Endodermal cell (in vitro differentiated cells): ENCODE measurements at places on chromosomes 6 and 20. TPM values are rescaled to one million over a fixed set of nuclear protein-coding genes. Genes with fewer than 3 reads are reported as not detected.

- H3K4me1 ChIP-seq, result no peaks in the 10 kb centered on the region
- H3K36me3 ChIP-seq, result peaks cover 52% of the 10 kb centered on the region
- no peak overlapping the region for H3K4me3 ChIP-seq
- no peaks in the 10 kb centered on the region for H3K27me3 ChIP-seq
- no peak overlapping the region for H3K27ac ChIP-seq
Observed at GRCh38 chr20:36579996-36580545, 6.7 kb downstream of the TGIF2 start.

GRCh38 chr20:50540620-50541605 is 30.7 kb downstream of the PTPN1 start:
- no peak for DNase-seq
- no peaks in the 10 kb centered on the region for H3K36me3 ChIP-seq
- no peaks in the 10 kb centered on the region for H3K4me1 ChIP-seq
- no peaks in the 10 kb centered on the region for H3K27me3 ChIP-seq
- H3K4me3 ChIP-seq, result no peak overlapping the region

- H3K36me3 ChIP-seq, result no peaks in the 10 kb centered on the region
- no peak within 1 kb of the TSS for H3K27ac ChIP-seq
Observed at GRCh38 chr6:31120151-31120915, at the start of gene CDSN. TSS of gene CDSN (minus strand) at chr6:31120446. CDS start at chr6:31120419, 27 bp downstream.

DNA sequence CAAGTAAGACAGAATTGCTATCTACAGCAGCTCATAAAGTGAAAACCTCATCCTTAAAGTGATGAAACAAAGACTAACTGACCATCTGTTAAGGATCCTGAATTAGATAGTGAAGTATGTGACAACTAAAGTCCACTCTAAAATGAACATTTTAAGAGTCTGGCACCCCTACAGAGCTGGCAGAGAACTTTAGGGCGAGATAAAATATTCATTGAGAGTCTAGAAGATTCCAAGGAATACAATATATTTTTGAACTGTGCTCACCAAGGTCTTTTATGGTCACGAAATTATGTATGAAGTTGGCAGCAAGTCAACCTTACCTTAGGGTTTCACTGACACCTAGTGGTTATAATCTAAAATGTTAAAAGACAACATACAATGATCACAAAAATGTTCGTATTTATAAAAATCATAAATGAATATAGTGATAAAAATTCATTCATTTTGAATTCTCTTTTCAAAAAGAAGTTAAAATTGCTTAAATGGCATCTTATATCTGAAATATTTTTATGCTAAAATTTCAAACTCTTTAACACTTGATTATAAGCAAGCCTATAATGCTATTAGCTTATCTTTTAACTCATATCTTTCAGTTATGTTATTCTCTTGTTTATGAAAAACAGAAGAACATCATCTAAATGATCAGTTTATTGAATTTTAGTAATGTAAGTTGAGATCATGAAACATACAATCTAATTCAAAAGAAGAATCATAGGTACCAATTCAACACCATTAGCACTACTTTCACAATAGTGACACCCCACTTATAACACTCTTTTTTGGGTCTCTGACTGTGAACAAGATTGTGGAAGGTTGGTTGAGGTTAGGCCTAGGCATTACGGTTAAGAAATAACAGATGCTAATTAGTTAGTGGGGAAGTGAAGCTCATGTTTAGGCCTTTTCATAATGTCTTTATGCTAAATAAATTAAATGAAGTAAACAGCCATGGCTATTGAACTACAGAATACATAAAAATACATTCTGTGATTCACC is 27.5 kb downstream of the RSPH3 start:
- H3K27me3 ChIP-seq, result no peaks in the 10 kb centered on the region
- no peaks in the 10 kb centered on the region for H3K36me3 ChIP-seq
- peaks cover 2% of the 10 kb centered on the region for H3K4me1 ChIP-seq

Gene LGSN
- total RNA-seq, result 0.37 TPM in 1 of 2 replicates, not detected in the other

Gene TSHZ2
- 0.07 and 0.25 TPM in 2 replicates for total RNA-seq

DNA sequence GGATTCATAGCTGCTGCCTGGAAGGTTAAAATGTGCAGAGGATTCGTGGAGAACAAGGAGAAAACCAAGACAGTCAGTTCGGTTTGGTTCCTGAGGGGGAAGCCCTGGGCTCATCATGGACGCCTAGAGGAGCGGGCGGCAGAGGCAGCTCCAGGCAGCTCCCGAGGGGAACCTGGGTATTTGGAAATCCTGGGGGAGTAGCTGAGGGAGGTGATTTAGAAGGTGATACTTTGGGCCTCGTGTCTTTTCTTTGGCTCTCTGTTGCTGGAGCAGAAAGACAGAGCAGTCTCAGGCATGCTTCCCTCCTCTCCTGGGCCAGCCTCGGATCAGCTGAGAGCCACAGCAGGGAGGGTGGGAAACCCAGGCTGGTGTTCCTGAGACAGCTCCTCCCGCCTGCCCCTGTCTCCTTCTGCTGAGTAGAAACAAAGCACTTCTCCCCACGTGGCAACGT is 139.5 kb downstream of the DLL1 start:
- DNase-seq, result peak; percentile 69
- peak overlapping the region; percentile 69 for H3K27ac ChIP-seq
- no peaks in the 10 kb centered on the region for H3K36me3 ChIP-seq
- H3K27me3 ChIP-seq, result no peaks in the 10 kb centered on the region
- H3K4me3 ChIP-seq, result no peak overlapping the region

- no peak overlapping the region for H3K27ac ChIP-seq
- H3K4me3 ChIP-seq, result no peak overlapping the region
- no peaks in the 10 kb centered on the region for H3K27me3 ChIP-seq
- no peaks in the 10 kb centered on the region for H3K36me3 ChIP-seq
Observed at GRCh38 chr6:146289816-146290588, 253.6 kb upstream of the RAB32 start.

DNA sequence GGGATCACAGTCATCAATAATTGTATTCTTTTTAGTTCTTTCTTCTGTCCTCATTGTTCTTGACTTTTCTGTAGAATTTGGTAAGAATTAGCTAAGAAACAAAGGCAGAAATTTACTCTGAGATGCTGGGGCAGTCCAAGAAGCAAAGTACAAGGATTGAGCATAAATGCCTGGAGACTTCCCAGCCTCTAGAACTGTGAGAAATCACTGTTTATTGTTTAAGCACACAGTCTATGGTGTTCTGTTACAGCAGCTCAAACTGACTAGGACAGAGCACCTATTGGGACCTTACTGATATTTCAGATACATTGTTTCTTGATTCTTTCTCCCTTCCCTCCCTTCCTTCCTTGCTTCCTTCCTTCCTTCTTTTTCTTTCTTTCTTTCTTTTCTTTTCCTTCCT is 192.7 kb upstream of the SLC35B3 start:
- no peaks in the 10 kb centered on the region for H3K36me3 ChIP-seq
- no peak overlapping the region for H3K4me3 ChIP-seq
- H3K27me3 ChIP-seq, result no peaks in the 10 kb centered on the region
- H3K4me1 ChIP-seq, result no peaks in the 10 kb centered on the region
- no peak overlapping the region for H3K27ac ChIP-seq

DNA sequence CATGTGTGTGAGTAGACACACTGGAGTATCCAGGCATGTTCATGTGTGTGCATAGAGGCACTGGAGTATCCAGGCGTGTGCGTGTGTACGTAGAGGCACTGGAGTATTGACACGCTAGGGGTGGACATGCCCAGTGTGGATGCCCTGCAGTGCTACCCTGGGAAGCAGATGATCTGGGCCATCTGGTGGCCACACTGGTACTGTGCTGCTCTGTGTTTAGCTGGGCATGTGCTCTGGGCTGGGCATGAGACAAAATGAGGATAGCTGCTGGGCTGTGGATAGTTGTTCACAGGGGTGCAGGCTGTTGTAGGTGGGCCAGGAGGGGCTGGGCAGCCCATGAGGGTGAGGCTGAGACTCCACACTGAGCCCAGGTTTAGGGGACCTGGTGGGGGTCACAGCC is 24.0 kb upstream of the NPBWR2 start:
- no peak overlapping the region for H3K4me3 ChIP-seq
- no peak overlapping the region for H3K27ac ChIP-seq
- peaks cover 19% of the 10 kb centered on the region for H3K27me3 ChIP-seq

DNA sequence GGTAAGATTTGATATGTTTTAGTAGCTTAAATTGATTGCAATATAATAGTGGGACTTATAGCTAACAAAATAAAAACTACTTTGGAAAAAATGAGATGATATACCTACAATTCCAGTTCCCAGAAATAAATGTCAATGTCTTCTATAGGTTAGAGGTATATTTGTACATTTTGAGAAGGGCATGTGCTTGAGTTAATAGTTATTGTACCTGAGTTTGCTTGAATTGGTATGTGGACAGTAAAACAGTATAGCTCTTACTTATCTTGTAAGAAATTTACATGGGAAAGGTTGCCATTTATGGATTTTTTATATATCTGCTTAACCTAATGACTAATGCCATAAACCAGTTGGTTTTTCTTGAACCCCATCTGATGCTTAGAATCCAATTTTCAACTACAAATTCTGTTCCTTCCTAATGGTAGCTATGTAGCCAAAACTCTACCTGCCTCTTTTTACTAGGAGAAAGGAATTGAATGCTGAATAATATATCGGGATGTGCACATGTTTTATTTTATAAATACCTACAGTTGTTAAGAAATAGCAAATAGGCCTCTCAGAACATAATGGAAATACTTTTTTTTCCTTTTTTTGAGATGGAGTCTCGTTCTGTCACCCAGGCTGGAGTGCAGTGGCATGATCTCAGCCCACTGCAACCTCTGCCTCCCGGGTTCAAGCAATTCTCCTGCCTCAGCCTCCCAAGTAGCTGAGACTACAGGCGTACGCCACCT is 4.9 kb downstream of the LOC128125822 start:
- H3K4me3 ChIP-seq, result no peak overlapping the region
- no peak overlapping the region for H3K27ac ChIP-seq
- H3K4me1 ChIP-seq, result no peaks in the 10 kb centered on the region
- peaks cover 60% of the 10 kb centered on the region for H3K36me3 ChIP-seq
- no peaks in the 10 kb centered on the region for H3K27me3 ChIP-seq
- no peak for DNase-seq

DNA sequence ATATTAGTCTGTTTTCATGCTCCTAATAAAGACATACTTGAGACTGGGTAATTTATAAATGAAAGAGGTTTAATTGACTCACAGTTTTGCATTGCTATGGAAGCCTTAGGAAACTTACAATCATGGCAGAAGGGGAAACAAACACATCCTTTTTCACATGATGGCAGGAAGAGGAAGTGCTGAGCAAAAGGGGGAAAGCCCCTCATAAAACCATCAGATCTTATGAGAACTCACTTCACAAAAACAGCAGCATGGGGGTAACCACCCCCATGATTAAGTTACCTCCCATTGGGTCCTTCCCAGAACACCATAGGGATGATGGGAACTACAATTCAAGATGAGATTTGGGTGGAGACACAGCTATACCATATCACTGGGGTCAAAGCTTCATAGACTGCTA is 254.2 kb downstream of the ERMARD start:
- no peak overlapping the region for H3K27ac ChIP-seq
- H3K36me3 ChIP-seq, result no peaks in the 10 kb centered on the region
- no peak for DNase-seq
- peaks cover 12% of the 10 kb centered on the region for H3K4me1 ChIP-seq
- H3K27me3 ChIP-seq, result no peaks in the 10 kb centered on the region
- no peak overlapping the region for H3K4me3 ChIP-seq

Gene MUC21
- not detected in 3 replicates for total RNA-seq

- no peaks in the 10 kb centered on the region for H3K36me3 ChIP-seq
- no peaks in the 10 kb centered on the region for H3K4me1 ChIP-seq
- H3K4me3 ChIP-seq, result no peak overlapping the region
- H3K27me3 ChIP-seq, result no peaks in the 10 kb centered on the region
- H3K27ac ChIP-seq, result no peak overlapping the region
Observed at GRCh38 chr6:66396549-66396948, 689.5 kb upstream of the EYS start.

Gene HLA-DQB2
- total RNA-seq, result not detected in 2 replicates

Gene DNAAF9
- total RNA-seq, result 10.9 and 12.1 TPM in 2 replicates

GRCh38 chr6:128513878-128514277 is 6.5 kb downstream of the PTPRK start:
- H3K27me3 ChIP-seq, result no peaks in the 10 kb centered on the region
- H3K4me1 ChIP-seq, result peaks cover 11% of the 10 kb centered on the region
- H3K27ac ChIP-seq, result no peak overlapping the region
- H3K36me3 ChIP-seq, result no peaks in the 10 kb centered on the region
- H3K4me3 ChIP-seq, result no peak overlapping the region

DNA sequence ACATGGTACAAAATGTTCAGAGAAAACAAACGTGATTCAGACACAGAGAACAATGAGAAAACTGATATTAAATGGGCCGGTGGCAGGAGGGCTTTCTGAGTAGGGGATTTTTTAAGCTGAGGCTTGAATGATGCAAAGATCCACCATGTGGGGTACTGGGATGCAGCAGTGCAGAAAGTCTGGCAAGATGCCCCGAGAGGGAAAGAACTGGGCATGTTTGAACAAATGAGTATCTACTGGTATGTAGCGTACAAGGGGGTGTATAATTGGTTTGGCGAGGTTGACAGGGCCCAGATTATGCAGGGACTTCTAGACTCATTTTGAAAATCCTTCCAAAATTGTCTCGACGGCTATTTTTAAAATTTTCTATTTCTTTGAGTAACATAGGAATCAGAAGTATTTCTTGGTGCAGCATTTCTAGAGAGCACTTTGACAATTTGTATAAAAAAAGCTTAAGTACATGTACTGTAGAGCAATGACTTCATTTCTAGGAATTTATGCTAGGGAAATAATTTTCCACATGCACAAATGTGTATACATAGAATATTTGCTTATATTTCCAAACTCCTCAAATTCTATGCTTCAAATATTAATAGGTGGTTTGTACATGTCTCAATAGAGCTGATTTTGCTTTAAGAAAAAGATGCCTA is 119.6 kb upstream of the DOK5 start:
- H3K36me3 ChIP-seq, result no peaks in the 10 kb centered on the region
- no peaks in the 10 kb centered on the region for H3K4me1 ChIP-seq
- H3K4me3 ChIP-seq, result no peak overlapping the region
- no peak for DNase-seq

Gene GINS1
- 40.2 and 40.8 TPM in 2 replicates for total RNA-seq

- H3K4me3 ChIP-seq, result no peak overlapping the region
- no peak for DNase-seq
- H3K27me3 ChIP-seq, result no peaks in the 10 kb centered on the region
- H3K36me3 ChIP-seq, result no peaks in the 10 kb centered on the region
Observed at GRCh38 chr6:6826095-6826901, 237.8 kb downstream of the LY86 start.

Gene CST4
- total RNA-seq, result 0.95 and 2.0 TPM in 2 replicates

DNA sequence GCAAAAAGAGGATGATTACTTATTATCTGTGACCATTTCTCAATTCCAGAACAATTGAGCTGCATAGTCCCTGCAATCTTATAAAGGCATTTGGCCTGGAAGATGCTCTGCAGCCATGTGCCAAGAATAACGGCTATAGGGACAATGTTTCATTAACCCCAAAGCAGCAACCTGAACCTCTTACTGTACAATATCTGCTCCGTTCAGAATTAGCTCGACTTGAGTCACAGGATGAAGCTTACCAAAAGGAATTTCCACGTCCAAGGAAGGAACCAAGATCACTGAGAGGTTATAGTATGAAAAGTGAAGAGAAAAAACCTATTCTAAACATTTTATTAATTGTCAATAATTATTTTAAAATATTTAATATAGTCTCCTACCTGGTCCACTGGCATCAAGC is 167.3 kb upstream of the GMDS start:
- H3K4me3 ChIP-seq, result no peak overlapping the region
- H3K27ac ChIP-seq, result no peak overlapping the region
- H3K4me1 ChIP-seq, result no peaks in the 10 kb centered on the region
- no peaks in the 10 kb centered on the region for H3K27me3 ChIP-seq
- no peak for DNase-seq
